ENCODE measurements at places on chromosomes 16 and 17.

DNA sequence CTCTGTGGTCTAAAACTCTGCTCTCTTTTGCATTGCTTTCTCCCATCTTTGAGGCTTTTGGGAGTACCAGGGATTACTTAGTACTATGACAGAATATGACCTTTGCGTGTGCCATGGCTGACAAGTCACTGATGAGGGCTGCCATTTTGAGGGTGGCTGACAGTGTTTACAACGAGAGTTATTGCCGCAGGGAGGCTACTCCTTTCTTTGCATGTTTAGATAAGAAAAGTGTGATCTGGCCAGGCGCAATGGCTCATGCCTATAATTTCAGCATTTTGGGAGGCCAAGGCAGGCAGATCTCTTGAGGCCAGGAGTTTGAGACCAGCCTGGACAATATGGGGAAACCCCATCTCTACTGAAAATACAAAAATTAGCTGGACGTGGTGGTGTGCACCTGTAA, 77.5 kb downstream of the GSG1L start:
- DNase-seq: no peak

DNA sequence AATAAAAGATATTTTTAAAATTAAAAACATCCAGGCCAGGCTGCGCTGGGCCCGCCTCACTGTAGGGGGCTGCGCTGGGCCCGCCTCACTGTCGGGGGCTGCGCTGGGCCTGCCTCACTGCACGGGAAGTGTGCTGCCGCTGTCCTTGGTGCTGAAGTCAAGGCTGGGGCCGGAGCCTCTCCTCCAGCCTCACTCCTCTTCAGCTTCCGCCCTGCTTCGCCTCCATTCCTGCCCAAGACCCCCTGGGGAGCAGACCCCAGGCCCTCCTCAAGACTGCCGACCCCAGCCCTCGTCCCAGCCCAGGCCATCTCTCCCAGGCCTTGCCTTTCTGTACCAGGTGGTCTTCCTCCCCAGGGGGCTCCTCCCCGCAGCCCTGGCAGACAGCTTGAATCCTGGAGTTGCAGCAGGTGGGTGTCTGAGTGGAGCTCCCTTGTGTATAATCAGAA, 26.2 kb downstream of the ENDOV start:
- DNase-seq: peak; percentile 27

- no peak for DNase-seq
These were observed 30.3 kb upstream of the CDC42EP4 start for GRCh38 chr17:73342050-73342522.

DNA sequence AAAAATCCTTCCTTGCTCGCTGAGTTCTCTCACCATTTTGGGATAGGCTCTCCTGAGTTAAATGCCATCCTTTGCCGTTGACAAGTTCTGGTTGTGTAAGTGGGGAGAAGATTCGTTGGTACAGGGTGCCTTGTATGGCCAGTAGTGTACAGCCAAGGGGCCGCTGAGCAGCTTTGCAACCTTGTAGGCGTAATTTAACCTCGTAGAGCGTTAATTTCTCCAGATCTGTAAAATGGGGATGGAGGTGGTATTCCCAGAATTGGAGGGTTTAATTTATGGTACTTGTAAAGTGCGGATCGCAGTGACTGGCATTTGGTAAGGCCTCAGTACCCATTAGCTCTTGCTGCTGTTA, 1.4 kb downstream of the ARSG start:
- no peak for DNase-seq

DNA sequence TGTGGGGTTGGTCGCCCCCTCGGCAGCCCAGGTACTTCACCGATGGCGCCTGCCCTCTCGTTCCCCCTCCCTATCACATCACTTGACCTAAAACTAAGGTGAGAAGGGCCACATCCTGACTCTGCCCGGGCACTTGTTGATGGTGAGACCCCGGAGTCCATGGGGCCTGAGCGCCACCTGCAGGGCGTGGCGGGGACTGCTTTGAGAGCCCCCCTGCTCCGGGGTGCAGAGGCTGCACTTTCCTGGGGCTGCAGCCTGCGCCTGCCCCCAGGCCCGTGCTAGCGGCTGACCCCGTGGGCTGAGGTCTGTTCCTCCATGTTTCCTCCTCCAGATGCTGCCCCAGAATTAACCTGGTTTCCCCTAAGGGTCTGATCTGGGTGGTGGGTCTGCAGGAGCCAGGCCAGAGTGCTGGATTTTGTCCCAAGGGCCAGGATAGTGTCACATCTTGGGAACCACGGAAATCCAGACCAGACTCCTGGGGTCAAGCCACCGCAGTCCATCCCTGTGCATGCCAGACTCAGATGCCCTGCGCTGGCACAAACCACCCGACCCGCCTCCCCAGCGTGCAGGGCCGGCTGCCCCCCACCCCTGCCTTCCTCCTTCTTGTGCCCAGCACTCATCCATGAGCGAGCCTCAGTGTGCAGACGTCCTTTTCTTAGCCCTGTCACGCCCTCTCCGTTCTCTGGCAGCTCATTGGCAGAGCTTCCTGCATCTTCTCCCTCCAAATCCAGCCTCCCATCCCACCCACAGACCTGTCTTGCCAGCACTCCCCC, 2.7 kb downstream of the NDUFAF8 start:
- peak; percentile 62 for DNase-seq

DNA sequence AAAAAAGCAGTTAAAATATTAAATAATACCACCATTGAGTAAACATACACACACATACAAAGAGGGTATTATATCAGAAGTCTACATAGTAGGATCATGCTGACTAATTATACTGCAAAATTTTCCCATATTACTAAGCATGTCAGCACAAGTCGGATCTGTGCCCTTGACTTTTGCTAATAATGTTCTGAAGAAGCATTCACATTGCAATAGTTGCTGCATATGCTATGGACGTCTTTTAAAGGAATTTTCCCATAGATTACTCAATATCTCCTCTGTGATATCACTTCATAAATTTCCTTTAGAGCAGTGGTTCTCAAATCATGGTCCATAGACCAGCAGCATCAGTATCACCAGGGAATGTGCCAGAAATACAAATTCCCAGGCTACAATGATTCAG, 110.9 kb upstream of the NUDT7 start:
- DNase-seq: no peak

- no peak for DNase-seq
These were observed 3.0 kb downstream of the PIPOX start for GRCh38 chr17:29045734-29046472.

GRCh38 chr16:12360240-12360639, 383.7 kb downstream of the SNX29 start:
- no peak for DNase-seq

GRCh38 chr17:66540131-66540781, 237.8 kb downstream of the PRKCA start:
- DNase-seq: no peak

- peak; percentile 77 for DNase-seq
These were observed 36.7 kb downstream of the CMIP start for GRCh38 chr16:81481207-81481821.

DNA sequence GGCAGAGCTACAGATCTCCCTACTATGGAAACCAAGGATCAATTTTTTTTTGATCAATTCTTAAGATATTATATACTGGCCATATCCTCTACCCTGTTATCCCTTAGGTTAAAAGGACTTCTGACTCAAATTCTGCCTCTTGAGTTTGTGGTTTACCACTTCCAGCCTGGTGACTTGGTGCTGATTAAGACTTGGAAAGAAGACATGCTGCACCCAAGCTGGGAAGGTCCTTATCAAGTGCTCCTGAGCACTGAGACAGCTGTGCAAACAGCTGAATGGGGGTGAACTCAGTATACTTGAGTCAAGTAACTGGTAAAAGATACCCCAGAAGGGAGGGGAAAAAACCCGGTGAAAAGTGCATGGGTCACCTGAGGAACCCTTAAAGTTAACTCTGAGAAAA, 20.5 kb upstream of the SPACA3 start:
- peak; percentile 98 for DNase-seq

DNA sequence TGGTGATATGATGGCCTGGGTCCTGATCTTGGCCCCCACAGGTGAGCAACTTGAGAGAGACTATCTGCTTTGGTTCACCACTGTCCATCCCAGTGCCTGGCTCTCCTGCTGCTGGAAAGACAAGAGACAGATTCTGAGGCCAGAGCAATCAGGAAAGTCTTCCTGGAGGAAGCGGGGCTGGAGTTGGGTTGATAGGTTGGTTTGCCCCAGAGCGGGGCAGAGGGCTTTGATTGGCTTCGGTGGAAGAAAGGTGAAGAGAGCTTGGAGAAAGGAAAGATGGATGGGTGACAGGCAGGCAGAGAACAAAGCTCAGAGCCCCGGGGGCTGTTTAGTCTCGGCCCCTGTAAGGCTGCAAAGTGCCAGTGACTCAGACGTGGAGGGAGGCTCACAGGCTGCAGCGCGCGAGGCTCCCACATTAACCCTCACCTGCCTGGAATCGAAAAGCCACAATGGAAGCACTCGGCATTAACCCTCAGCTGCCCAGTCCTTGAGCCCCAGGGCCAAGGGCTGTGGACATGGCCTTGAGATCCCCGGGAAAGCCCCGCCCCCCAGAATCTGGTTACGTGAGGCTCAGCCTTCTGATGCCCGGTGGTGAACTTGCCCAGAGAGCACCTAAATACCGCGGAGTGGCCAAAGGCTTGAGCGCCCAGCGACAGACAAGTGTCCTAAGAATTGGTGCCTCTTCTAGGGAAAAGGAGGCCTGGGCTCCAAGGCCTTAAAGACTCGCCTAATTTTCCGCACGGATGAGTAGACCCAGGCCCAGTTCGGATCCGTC, 996 bp upstream of the CPNE2 start:
- DNase-seq: no peak

DNA sequence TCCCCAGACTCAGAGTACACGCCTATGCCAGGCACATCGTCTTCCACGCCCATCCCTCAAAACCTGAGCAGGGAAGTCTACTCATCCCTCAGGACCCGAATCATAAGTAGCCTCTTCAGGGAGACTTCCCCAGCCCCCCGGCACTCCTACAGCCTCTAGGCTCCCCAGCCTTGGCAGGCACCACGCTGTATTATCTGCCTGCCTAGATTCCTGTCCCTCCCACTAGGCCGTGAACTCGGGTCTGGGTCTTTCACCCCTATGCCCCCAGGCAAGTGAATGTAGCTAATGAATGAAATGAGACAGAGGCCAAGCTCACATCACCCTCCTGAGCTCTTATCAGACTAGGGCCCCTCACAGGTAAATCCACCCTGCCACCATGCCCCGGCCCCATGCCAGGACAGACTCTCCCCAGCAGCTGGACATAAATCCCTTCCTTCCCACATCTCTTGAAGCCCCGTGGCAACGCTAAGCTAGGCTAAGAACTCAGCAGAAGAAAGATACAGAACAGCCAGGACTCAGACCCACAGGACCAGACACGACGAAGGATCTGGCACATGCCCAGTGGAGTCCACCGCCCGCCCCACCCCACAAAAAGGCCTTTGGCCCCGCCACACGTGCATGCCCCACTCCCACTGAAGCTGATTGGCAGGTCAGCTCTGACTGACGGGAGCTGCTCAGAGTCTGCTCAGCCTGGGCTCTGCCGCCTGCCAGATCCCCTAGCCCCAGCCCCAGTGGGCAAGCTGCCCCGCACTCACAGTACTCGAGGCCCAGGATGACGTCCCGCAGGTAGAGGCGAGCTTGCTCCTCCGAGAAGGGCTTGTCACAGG, 13.0 kb downstream of the CAMKK1 start:
- no peak for DNase-seq

GRCh38 chr16:50169555-50170096, 16.5 kb downstream of the TENT4B start:
- no peak for DNase-seq

DNA sequence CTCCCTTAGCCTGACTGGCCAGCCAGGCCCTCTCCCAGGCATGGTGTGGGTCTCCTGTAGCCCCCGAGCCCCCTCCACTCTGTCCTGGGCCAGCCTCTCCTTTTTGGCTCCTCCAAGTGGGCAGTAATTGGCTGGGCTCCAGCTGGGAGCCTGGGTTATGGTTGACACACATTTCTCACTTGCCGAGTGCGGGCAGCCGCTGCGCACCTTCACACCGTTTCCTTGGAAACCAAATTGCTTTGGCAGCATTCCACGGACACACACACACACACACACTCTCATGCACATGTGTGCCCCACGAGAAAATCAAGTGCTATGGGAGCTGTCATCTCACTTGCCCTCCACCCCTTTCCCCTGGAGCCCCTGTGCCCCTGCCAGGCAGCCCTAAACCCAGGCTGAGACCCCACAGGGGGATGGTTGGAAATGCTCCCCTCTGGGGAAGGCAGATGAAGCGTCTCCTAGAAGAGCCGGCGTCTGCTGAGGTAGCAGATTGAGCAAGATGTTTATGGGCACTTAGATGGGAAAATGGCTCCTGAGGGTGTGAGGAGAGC, 402.7 kb upstream of the TNRC6C start:
- DNase-seq: no peak

- DNase-seq: no peak
These were observed 22.2 kb downstream of the ABCC12 start for GRCh38 chr16:48133455-48134211.

DNA sequence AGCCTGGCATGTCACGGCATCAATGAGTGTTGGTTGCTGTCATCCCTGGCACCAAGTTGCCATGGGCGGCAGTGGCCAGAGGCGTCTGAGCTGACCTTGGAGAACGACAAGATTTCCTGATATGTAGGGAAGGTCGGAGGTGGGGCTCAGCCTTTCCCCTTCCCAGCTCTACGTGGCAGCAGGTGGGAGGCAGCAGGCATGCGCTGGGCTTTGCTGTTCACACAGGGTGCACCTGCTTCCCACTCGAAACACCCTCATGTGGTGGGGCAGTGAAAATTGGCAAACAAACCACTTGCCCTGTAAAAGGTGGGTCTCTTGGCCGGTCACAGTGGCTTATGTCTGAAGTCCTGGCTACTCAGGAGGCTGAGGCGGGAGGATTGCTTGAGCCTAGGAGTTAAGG, 12.3 kb upstream of the TFAP4 start:
- DNase-seq: no peak

DNA sequence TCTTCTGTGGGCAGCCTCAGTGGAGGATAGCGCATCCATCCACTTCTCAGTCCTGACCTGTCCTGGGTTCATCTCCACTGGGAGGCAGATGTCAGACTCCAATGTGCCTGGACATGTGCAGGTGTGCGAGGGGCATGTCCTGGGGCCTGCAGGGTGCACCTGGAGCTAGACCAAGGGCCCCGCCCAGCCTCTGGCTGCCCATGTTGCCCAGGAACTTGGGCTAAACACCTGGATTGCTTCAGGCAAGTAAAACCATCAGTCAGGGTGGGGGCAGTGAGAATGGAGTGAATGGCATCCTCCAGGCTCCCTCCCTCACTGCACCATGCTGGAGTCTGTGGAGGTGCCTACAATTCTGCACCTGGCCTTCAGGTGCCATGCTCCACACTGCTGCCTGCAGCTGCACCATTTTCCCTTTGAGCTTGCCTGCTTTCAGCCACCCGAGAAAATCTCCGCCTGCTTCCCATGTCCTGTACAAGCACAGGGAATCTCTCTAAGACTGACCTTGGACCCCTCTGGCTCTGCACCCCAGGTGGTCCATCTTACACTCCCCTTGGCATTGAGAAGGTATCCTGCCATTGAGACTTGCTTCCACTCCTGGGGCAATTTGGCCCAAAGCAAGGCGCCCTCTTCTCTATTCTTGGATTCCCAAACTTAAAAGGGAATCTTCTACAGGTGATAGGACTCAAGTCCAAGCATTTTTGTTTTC, 2.1 kb upstream of the MFSD6L start:
- DNase-seq: no peak

GRCh38 chr17:82348434-82348833, 10.6 kb upstream of the TEX19 start:
- DNase-seq: no peak
